ENCODE measurements at places on chromosomes 7 and 10.

GRCh38 chr7:95996174-95996573, 223.8 kb downstream of the DYNC1I1 start:
- DNase-seq = no peak

- no peak for DNase-seq
Observed at GRCh38 chr10:126458466-126458865, 70.2 kb upstream of the ADAM12 start.

- DNase-seq = no peak
Observed at GRCh38 chr10:74092372-74092771, 58.3 kb downstream of the AP3M1 start.

DNA sequence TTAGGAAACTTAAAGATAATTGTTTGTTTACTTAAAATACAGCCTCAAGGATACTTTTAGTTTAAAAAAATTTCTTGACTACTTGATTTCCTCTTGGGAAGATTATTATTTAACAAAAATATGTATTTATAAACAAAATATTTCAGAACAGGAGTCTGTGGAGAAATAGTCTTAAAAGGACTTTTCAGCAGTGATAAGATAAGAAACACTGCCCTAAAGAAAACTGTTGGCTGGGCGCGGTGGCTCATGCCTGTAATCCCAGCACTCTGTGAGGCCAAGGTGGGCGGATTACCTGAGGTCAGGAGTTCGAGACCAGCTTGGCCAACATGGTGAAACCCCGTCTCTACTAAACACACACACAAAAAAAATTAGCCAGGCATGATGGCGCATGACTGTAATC, 22.6 kb upstream of the HERPUD2 start:
- no peak for DNase-seq

GRCh38 chr7:138891446-138891810, 89.8 kb downstream of the KIAA1549 start:
- DNase-seq = no peak

- no peak for DNase-seq
Observed at GRCh38 chr7:29467193-29467926, 96.3 kb upstream of the PRR15 start.

DNA sequence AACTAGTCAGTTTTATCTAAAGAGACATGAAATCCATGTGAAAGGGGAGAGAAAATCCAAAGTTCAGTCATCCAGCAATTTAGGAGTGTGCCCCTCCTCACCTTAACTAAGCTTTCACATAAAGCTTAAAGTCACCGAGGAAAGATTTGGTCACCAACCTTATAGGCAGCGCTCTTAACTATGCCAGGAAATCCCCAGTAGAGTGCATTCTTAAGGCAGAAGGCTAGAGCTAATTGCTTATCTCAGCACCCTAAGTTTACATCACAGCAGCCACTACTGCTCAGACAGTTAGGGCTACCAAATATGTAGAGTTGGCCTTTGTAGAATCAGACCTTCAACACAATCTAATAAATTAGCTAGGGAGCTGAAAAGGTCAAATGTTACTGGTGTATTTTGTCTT, 47.9 kb downstream of the MTPN start:
- no peak for DNase-seq

DNA sequence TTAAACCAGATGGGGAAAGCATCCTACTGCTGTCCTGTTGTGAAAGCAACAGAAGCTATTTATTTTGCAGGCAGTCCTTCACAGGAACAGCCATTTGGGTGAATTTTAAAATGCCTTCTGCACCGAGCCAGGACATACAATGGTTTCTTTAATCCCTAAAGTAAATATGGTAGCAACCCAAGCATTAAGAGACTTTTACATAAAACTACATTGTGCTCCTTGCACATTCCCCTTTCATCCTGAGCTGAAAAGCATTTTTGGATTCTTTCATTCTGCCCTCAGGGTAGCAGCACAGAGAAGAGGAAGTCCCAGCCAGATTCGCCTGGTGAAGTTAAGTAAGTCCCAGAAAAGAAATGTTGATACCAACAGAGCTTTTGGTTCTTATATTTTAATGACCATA, 84.0 kb upstream of the FAM3C start:
- no peak for DNase-seq

- no peak for DNase-seq
Observed at GRCh38 chr7:42552227-42552626, 315.2 kb upstream of the GLI3 start.

GRCh38 chr10:6650586-6650985, 70.5 kb upstream of the PRKCQ start:
- DNase-seq = no peak

- no peak for DNase-seq
Observed at GRCh38 chr10:70677620-70678249, 5.4 kb downstream of the ADAMTS14 start.

DNA sequence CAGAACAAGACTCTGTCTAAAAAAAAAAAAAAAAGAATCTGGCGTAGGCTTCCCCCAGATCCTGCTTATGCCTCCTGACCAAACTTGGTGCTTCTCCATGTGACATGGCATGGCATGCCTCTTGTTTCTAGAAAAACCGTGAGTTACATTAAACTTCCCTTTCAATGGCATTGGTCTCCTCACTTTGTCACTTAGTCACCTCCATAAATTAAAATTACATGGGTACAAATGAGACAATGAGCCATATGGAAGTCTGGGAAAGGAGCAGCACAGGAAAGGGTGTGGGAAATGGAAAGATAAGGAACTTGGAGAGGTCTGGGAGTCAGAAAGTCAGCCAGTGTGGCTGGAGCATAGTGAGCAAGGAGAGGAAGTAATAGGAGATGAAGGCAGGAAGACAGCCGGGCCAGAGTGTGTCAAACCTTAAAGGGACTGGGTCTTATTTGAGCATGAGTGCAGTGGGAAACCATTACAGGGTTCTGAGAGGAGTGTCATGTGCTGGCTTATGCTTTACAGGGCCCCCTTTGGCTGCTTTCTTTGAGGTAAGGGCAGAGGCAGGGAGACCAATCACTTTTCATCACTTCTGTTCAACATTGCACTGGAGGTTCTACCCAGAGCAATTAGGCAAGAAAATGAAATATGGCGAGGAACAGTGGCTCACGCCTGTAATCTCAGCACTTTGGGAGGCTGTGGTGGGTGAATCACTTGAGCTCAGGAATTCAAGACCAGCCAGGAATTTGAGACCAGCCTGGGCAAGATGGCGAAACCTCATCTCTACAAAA, 21.3 kb upstream of the ZMIZ2 start:
- DNase-seq = no peak

DNA sequence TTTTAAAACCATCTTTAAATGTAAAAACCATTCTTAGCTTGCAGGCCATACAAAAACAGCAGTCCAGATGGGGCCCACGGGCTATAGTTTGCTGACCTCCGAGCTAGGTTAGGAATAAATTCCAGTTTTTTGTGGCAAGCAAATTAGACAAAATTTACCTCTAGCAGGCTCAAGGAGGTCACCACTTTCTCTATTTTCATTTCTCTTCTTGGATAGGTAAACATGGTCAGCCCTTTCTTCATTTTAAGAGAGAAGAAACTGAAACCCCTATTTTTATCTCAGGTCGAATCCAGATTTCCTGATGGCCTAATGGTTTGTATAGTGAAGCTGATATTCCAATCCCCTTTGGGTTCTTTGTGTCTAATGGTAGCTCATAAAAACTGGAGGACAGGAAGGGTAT, 10.7 kb downstream of the IKZF5 start:
- no peak for DNase-seq

DNA sequence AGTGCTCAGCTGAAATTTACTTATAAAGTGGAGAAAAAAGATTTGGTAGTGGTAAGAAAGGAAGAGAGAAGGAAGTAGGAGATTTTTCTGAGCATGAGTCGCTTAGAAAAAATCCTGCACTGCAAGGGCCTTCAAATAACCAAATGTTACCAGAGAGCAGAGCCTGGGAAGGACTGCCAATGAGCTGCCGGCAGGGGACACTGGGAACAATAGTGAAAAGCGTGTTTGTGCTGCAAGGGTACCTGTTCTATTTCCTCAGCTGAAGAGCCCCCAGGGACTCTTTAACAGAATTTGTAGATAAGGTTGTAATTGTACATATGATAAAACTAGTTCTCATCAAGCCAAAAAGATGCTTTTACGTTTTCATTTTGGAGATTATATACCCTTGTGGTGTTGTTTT, 696.3 kb upstream of the C7orf33 start:
- DNase-seq = no peak

GRCh38 chr10:23496727-23497126, 57.9 kb downstream of the OTUD1 start:
- DNase-seq = no peak

DNA sequence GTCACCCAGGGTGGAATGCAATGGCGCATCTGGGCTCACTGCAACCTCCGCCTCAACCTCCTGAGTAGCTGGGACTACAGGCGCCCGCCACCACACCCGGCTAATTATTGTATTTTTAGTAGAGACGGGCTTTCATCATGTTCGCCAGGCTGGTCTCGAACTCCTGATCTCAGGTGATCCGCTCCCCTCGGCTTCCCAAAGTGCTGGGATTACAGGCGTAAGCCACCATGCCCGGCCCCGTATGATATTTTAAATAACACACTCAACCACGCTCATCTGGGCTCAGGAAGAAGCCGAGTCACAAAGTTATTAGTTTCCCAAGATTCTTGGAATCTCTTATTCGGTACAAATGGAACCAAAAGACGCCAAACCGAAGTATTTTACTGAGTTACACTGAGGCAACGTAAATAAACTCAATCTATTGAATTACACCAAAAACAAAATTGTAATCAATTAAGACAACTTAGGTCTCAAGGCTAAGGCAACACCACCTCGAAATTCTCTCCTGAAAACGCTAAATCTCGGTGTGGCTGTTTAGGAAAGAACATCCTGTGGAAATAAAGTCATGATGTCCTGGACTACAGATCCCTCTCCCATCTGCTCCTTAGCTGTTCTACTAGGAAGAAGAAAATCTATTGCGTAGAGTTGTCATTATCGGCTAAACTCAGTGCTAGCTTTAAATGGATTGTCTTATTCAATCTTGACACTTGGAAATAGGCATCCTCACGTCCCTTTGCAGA, 910 bp downstream of the ARHGAP19 start:
- no peak for DNase-seq

DNA sequence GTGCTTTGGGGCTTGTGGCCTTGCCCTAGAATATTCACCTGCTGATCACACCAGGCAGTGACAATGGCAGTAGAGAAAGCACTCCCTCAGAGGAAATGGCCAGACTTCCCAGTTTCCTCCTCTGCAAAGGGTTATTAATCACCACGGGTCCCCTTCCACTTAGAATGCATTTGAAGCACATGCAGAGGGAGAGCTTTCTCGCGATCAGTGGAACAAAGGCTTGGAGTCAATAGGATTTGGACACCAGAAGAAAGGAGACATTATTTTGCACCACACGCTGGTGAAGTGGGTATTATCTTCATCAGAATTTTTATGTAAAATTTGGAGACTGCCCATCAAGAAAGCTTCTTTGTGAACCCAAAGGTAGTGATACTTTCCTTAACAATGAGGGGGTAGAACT, 35.4 kb upstream of the INHBA start:
- no peak for DNase-seq

GRCh38 chr10:86632009-86632800, 22.1 kb upstream of the OPN4 start:
- DNase-seq = no peak
